ENCODE measurements at places on chromosomes 6 and 20. TPM values are rescaled to one million over a fixed set of nuclear protein-coding genes. Genes with fewer than 3 reads are reported as not detected.

SEL1L2 gene
- total RNA-seq = not detected

ULBP3 gene
- not detected for total RNA-seq

MARCKS gene
- total RNA-seq = 0.21 TPM

TIAM2 gene
- total RNA-seq = 12.5 TPM

DAAM2 gene
- not detected for total RNA-seq

BPIFB1 gene
- total RNA-seq = not detected

DNA sequence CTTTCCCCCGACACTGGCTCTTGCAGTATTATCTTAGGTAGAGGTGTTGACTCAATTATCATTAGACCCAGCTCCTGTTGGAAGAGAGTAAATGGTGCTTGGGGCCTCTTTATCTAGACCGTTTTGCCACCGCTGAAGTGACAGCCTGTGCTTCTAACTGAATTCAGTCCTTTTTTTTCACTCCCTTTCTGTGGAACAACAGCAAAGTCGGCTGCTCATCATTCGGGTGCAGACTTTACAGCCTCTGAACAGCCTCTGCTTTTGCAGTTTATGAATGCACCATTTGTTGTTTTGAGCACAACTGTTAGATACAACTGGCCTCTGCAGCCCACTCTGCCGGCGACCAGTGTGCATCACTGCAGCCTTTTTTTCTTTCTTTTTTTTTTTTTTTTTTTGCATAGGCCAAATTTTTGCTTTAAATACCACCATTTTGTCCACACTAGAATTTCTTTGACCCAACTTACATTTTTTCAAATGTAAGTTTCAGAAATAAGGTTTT, 35.8 kb downstream of the RREB1 start:
- no peak for DNase-seq

GRCh38 chr6:439641-440167, 48.2 kb downstream of the IRF4 start:
- DNase-seq = no peak

DNA sequence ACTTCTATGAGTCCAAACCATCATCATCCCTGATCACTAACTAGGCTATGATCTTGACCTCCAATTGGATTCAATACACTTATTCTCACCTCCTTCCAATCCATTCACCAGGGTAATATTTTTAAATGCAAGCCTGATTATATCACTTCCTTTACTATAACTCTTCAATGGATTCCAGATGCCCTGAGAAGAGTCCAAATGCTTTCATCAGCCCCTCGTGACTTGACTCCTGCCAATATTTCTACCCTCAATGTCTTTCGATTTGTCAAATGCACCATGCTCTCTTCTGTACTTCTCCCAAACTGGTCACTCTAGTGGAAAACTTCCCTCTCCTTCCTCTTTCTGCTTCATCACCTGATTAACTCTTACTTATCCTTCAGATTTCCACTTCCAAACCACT, 70.8 kb downstream of the CD164 start:
- DNase-seq = no peak

DNA sequence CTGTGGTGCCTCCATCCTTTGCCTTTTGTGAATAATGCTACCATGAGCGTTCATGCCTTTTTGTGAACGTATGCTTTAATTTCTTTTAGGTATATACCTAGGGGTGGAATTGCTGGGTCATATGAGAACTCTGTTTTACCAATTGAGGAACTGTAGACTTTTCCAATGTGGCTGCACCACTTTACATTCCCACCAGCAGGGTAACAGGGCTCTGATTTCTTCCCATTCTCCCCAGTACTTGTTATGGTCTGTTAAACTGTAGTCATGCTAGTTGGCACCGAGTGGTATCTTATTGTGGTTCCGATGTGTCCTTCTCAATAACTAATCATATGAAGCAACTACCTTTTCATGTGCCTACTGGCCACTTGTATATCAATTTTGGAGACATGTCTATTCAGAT, 312.1 kb downstream of the GMDS start:
- DNase-seq = no peak

- DNase-seq = no peak
Observed at GRCh38 chr6:87465051-87465450, 7.7 kb upstream of the SLC35A1 start.

DNA sequence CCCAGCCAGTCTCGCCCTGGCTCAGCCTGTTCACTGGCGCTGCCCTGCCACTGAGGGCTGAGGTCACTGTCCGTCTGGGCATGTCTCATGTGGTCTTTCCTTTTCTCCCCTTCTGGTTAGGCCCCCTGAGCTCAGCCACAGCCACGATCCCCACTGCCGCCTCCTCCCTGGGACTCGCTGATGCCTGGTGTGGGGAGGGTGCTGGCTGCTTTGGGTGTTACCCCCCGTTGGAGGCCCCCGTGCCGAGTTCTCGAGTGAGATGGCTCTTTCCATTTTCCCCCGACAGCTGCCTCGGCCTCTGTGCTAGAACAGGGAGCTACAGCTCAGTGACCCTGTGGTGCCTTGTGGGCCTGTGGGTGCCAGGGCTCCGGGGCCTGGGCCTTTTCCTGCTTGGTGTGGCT, 14.9 kb upstream of the TCFL5 start:
- DNase-seq = no peak

DNA sequence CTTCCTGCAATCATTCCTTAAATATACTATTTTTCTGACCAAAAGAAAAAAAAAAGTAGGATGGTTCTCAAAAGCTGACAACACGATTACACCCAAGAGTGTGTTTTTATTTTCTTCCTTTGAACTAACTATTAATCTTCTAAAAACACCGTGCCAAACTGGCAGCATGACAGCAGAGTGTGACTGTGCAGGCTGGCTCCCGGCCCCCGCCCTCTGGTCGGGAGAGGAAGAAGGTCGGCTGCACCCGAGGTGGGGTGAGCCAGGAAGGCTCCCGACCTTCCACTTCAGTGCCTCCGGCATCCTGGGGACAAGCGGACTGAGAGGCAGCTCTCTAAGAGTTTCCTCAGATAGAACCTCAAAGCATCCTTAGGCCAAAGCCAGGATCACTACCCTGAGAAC, 29.2 kb downstream of the SLC22A23 start:
- DNase-seq = no peak

- no peak for DNase-seq
Observed at GRCh38 chr6:70886661-70887060, 70.2 kb downstream of the B3GAT2 start.

GRCh38 chr20:47188540-47188939, 168.0 kb downstream of the ZMYND8 start:
- DNase-seq = no peak

- no peak for DNase-seq
Observed at GRCh38 chr20:58576603-58576970, 61.4 kb upstream of the APCDD1L start.

DNA sequence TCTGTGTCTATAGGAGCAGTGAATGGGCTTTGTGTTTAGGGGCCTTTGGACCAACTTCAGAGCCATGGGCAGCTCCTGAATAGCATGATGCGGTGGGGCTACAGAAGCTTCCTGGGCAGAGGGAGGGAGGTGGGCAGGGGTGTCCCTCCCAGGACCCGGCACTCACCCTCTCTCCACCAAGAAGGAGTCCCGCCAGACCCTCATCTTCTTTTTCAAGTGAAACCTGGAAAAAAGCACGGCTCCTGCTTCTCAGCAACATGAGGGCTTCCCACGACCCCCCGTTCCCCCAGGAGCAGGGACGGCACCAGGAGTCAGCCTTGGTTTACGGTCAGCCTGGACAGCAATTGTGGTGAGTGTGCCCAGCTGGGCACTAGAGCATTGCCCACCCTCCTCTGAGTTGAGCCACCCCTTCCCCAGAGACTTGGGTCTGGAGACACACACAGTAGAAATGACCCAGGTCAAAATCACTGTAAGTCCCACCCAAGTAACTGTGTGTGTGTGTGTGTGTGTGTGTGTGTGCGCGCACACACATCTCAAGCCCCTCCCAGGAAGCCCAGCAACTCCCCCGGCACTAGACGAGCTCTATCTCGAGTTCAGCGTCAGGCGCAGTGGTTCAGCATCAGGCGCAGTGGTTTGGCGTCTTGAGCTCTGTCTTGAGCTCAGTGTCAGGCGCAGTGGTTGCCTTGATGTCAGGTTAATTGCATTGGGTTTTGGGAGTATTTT, 108.2 kb downstream of the SULF2 start:
- no peak for DNase-seq

- DNase-seq = no peak
Observed at GRCh38 chr6:96299525-96299924, 222.1 kb upstream of the UFL1 start.

DNA sequence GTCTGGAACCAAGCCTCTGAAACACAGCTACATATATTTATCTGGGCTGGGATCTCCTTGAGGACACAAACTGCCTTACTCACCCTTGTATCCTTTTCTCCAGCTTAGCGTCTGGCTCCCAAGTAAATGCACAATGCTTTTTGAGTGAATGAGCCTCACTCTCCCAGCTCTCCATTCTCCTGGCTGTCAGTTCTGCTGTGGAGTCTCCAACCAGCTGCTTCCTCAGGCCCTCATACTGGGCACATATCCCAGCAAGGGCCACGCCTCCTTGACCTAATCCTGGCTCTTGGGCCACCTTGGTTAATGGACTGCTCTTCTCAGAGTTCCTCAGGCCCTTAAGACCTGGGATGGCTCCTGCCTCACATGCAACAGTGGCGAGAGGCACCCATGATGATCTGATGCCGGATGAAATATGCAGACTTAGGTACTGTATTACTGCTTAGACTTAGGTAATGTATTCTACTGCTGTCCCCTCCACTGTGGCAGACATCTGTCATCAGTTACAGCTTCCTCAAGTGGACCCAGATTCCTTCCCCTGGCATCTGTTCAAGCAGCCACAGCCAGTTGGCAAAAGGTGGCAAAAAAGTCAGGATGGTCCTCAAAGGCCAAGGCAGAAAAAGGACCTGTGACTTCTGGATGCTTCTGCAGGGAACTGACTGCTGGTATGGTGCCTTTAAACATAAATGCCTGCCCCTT, 16.5 kb downstream of the SNHG17 start:
- DNase-seq = no peak

GRCh38 chr6:161204866-161205557, 68.8 kb downstream of the AGPAT4 start:
- DNase-seq = no peak

DNA sequence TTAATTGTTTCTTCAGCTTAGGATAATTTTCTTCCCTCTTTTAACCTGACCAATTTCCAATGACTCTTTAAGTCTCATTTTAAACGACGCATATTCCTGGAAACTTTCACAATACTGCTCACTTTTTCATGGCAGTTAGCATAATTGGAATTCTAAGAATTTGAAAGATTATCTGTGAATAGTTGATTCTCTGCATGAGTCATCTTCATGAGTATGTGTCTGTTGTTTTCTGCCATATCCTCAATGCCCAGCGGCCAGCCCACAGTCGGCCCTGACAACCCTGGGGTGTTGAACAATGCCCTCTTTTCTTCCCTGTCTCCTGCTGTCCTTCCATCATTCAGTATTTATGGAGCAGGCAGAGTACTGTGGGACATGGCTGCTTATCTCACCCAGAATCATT, 554.2 kb downstream of the CDH26 start:
- no peak for DNase-seq

DNA sequence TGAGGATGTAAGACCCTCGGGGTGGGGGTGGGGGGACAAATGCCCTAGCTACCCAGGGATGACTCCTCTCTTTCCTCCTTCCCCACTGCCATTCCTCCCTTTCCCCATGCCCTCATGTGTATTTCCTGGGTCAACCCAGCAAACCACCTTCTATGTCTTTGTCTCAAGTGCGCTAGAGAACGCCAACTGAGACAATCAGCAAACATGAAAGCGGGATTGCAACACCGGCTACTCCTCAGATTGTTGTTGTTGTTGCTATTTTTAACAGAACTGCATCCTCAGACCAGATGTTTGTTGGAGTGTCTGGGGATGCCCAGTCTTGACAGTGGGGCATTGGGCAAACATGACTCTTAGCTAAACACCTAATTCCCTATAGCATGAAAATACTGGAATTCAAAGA, 39.3 kb upstream of the HIVEP1 start:
- no peak for DNase-seq

- no peak for DNase-seq
Observed at GRCh38 chr6:168943231-168943905, 310.3 kb downstream of the THBS2 start.

- DNase-seq = no peak
Observed at GRCh38 chr6:167091805-167092107, 31.1 kb upstream of the CCR6 start.

DNA sequence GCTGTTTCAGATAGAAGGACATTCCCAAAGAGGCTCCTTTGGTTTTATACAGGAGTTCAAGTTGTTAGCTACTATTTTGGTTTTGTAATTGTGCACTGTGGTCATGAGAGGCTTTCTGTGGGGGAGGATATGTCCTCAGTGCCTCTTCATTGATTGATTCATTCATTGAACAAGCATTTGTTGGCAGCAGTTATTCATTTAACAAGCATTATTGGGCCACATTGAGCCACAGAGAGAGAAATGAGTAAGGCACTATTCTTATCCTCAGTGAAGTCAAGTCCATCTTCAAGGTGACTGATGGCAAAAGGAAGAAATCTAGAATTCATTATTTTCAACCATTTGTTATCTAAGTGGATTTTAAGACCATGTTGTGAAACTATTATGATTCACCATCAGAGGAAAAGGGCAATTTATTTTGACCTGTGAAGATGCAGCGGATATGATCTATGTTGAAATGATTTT, 697.2 kb upstream of the CITED2 start:
- no peak for DNase-seq

DNA sequence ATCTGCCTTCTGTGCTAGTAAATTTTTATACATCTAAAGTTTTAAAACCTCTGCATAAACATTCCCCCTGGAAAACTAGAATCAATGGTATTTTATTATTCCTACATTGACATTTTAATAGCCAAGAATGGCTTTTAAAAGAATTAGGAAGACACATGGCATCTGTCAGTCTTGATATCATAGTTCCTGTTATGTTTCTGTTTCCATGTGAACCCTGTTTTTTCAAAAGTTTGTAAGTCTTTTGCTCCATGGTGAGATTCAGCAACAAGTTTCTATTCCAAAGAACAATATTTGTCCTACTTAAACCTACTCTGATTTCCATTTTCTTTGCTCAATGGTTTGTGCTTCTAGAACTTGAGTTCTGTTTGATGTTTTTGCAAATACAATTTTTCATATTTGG, 95.2 kb downstream of the PLEKHG1 start:
- no peak for DNase-seq

DNA sequence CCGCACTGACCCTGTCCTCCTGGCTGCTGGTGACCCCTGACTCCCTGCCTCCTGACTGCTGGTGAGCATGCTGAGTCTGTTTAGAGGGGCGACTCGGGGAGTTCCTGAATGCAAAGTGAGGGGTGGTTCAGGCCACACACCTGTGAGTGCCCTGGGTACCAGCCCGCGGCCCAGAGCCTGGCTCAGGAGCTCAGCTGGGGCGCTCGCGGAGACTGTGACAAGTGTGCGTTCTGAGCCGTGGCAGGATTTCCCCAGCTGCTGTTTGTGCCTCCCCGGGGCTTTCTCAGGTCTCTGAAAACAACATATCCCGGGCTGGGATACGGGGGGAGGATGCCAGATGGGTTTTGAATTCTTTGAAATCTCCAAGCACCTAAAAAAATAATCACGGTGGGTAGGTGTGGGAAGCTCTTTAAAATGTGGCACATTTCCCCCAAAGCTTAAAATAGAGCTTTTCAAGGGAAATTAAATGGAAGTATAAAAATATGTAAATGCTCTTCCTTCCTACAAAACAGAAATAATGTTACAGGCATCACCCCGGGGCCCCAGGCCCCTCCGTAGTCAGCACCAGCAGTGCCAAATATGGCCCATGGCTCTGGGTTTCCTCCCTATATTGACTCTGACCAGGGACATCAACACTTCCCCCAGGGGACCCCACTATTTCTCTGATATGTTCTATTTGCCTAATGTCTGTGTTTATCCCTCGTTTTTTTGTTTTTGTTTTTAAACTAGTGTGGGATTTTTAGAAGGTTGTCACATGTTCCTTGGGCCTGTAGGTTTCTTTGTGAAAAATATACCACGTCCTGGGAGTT, 49.9 kb upstream of the TAGAP start:
- DNase-seq = no peak

Data from activated naive CD4-positive, alpha-beta T cell treated with anti-CD3 and anti-CD28 coated beads, Interleukin-2, amount 50 U/mL, for 72 hours (primary cell).